ENCODE measurements at places on chromosomes 12 and 14.

GRCh38 chr12:14892726-14893505, 7.3 kb upstream of the MGP start:
- no peak for DNase-seq

GRCh38 chr14:64476438-64476837, 11.1 kb downstream of the AKAP5 start:
- DNase-seq: no peak

DNA sequence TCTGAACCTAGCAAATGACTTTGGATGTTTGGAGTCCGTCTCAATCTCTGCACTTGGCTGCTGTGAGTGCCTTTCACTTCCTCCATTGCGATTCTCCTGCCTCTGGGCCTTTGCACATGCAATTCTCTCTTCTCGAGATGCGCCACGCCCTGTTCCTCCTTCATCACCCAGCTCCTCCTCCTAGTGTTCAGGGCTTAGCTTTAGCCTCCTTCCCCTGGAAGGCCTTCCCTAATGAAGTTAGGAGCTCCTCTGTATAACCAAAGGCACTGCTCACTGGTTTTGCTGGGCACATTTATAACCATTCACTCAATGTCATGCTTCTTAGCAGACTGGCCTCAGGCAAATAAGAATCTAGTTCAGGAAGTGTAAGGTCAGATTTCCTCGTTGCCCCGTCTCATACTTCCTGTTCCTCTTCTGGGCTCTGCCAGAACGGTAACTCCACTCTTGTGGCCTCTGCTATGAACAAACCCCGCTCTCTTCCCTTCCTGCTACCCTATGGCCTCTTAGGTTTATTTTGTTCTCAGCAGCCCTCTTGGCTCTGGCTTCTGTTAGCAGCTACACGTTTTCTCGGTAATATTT, 171.4 kb downstream of the CRADD start:
- DNase-seq: no peak

DNA sequence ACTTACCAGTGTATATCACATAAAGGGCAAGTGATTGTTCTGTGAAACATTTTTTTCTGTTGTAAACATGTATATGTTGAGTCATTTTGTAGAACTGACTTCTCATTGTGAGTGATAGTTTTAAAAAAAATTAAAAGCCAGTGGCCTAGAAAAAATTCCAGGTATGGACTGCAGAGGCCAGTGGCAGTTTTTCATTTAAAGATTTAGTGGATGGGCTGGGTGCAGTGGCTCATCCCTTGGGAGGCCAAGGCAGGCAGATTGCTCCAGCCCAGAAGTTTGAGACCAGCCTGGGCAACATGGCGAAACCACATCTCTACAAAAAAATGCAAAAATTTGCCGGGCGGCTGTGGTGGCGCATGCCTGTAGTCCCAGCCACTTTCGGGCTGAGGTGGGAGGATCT, 84.7 kb upstream of the MDM1 start:
- no peak for DNase-seq

DNA sequence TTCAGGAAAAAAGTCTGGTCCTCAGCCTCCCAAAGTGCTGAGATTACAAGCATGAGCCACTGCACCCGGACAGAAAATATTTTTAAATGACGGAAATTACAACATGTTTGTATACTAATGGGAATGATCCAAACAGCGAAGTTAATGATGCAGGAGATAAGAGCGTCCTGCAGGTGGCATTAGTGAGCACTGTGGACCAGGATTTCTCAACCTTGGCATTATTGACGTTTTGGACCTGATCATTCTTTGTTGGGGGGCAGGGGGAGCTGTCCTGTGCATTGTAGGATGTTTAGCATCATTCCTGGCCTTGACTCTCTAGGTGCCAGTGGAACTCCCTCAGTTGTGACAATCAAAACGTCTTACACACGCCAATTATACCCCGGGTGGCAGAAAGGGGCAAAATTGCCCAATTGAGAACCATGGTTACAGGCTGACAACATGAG, 34.1 kb downstream of the SCFD1 start:
- no peak for DNase-seq

DNA sequence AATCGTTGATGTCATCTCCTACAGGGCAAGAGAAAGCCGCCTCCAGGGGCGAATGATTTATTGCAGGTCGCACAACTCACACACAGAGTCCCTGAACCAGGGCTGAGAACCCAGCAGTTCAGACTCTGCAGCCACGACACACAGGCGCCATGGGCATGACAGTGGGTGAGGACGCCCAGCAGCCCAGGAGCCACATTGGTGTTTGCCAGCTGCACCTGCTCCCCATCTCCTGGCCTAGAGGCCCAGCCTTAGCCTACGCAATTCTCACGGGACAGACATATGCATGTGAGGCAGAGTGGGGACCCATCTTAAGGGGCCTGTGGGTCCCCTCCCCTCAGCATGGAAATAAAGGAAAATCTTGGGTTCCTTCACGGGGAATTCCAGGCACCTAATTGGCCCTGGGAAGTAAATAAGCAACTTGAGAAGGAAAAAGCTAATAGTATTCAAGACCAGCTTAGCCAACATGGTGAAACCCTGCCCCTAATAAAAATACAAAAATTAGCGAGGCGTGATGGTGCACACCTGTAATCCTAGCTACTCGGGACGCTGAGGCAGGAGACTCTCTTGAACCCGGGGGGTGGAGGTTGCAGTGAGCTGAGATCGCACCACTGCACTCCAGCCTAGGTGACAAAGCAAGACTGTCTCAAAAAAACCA, 69.3 kb downstream of the RIMBP2 start:
- no peak for DNase-seq

DNA sequence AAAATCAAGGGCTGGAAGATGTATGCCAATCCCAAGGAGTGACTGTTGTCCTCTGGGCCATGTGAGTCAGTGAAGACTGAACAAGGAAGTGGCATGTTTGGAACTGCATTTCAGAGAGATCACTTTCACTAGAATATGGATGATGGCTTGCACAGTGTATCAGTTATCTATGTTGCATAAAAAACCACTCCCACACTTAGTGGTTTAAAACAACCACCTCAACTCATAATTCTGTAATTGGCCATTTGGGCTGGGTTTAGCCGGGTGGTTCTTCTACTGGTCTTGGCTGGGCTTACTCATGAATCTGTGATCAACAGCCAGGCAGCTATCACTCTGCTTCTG, 15.4 kb downstream of the BDKRB1 start:
- DNase-seq: no peak

GRCh38 chr12:13307143-13307816, 110.8 kb downstream of the EMP1 start:
- no peak for DNase-seq

GRCh38 chr14:29144621-29145020, 378.0 kb downstream of the FOXG1 start:
- no peak for DNase-seq

DNA sequence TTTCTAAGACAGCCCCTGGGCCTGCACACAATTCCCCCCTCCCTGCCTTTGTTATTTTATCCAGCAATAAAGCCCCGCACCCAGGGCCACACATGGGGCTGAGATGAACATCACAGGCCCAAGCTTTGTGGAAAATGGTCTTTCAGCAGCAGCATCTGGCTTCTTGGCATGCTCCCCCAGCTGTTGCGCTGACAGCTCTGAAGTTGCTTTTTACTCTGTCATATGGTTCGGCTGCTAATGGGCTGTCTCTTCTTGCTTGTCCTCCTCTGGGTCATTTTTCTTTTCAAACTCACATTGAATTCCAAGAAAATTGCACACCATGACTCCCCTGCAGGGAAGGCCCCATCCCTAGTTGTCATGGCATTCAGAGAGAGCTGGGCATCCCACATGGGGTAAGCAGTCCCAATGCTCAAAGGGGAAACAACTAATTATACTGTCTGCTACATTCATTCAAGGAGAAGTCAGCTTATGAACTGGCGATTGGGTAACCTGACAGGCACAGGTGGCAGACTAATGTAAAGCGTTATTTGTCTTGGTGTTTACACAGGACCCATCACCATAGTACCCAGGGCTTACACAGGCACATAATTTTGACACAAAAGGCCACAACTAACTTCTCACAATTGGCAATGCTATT, 74.0 kb upstream of the CDKN3 start:
- DNase-seq: no peak

DNA sequence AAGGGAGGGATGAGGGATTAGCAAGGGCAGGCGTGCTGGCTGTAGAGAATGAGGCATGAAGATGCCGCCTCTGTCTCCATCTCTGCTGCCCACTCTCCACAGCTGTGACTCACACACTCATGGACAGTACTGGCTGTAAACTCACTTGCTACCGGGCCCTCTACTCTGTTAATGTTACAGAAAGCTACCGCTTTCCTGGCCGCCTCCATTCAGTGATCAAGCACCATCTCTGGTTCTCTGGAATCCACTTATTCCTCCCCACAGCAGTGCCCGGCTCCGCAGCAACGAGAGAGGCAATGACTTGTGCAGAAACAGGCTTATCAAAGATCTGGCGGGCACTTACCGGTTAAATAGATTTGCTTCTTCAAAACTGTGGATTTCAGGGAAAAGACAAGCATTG, 34.8 kb downstream of the AMN start:
- DNase-seq: no peak

All from NCI-H1048 (cell line).